Activated T-helper 1 cell treated with Interleukin-2 at 50 U/mL for 16 hours (primary cell): ENCODE measurements at places on chromosomes 1 and 21.

DNA sequence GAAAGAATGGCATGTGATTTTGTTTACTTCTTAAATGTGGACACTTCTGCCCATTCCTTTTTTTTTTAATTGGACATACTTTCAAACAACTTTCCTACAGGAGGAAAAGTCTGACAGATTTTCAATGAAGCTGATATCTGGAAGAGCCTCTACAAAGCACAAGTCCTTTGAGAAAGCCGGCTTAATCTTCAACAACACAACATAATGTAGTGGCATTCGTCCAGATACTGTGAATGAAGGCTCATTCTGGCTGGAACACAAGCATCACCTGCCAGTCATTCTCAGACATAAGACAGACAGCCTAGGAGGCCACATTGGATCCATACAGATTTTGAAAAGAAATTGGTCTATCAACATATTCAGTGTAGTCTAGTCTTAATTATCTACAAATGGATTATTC is 4.9 kb downstream of the OTUD7B start:
- no peak for DNase-seq

DNA sequence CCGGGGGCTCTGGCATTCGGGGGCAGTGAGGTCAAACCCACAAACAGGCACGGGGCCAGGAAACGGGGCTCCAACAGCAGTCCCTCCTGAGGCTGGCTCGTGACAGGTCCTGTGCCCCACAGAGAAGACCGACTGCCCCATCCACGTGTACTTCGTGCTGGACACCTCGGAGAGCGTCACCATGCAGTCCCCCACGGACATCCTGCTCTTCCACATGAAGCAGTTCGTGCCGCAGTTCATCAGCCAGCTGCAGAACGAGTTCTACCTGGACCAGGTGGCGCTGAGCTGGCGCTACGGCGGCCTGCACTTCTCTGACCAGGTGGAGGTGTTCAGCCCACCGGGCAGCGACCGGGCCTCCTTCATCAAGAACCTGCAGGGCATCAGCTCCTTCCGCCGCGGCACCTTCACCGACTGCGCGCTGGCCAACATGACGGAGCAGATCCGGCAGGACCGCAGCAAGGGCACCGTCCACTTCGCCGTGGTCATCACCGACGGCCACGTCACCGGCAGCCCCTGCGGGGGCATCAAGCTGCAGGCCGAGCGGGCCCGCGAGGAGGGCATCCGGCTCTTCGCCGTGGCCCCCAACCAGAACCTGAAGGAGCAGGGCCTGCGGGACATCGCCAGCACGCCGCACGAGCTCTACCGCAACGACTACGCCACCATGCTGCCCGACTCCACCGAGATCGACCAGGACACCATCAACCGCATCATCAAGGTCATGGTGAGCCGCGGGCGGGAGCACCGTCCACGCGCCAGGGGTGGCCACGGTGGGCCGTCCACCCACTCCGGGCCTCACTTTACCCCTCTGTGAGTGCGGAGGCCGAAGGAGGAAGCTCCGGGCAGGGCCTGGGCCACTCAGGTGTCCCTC is 14.2 kb downstream of the COL6A2 start:
- DNase-seq, result no peak

DNA sequence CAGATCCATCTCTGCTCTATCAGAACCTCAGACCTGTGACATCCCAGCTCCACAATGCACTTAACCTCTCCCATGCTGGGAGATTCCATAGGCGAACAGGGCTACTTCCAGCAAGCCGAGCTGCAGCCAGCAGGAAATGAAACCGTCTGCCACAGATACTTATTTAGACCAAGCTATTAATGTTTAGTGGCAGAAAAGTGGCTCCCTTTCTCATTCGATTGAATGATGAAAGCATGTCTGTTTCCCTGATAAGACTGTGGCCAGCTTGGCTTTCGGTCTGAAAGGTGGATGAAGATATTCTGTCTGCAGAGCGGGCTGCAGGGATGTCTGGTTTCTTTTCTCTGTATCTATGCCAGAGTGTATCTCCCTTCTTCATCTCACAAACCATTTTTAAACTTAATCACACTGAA is 146.4 kb downstream of the GREM2 start:
- no peak for DNase-seq

GRCh38 chr1:61115436-61115835 is 33.1 kb downstream of the NFIA start:
- no peak for DNase-seq

GRCh38 chr1:206794294-206794908 is 22.1 kb upstream of the IL10 start:
- DNase-seq, result no peak

DNA sequence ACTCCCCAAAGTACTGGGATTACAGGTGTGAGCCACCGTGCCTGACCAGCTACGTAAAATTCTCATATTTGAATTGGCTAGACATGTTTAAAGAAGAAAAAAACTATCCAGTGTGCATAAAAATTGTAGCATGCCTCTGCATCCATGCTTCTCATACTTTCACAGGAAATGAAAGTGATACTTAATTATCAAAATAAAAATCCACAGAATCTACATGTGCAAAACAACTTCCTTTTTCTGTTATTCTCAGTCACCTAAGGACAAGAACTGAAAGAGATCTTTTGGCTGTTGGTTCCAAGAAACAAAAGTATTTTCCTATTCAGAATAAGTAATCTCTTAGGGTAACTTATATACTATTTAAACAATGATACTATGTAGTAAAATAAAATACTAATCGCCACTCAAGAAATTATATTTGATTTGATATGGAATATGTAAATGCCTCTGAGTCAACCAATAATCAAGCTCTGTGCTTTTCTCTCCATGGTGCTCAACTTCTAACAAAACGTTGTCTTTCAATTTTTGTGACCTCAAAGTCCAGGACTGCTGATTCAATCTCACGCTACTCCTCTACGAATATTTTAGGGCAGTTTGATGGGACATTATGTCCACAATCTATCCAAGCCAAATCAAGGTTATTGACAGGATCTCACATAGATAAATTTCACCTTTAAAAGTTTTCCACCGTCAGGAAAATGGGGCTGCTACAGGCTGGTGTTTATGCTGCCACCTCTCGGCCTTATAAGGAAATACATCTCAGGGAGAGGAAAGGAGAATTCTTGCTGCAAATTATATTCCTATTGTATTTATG is 102.7 kb downstream of the ZNF281 start:
- no peak for DNase-seq
